ENCODE measurements at places on chromosomes 6 and 20. TPM values are rescaled to one million over a fixed set of nuclear protein-coding genes. Genes with fewer than 3 reads are reported as not detected.

GRCh38 chr6:110355727-110356126 is 2.4 kb downstream of the METTL24 start:
- DNase-seq: no peak

DNA sequence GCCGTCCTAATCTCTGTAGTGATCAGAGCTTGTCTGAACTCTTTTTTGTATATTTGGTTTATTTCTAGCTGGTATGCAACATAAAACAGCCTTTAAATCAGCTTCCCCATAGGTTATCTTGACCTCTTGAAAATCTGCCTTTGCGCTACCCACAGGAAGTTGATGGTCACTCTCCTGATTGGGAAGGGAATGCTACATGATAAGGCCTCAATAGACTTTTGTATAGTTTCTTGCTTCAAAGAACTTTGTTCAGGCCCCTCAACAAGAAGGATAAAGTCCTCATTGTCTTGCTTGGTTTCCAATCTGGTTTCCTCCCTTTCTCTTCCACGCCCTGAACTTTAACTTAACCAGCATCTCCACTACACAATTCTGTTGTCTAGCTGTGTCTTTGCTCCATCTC is 95.4 kb upstream of the TENT5A start:
- DNase-seq: no peak

DNA sequence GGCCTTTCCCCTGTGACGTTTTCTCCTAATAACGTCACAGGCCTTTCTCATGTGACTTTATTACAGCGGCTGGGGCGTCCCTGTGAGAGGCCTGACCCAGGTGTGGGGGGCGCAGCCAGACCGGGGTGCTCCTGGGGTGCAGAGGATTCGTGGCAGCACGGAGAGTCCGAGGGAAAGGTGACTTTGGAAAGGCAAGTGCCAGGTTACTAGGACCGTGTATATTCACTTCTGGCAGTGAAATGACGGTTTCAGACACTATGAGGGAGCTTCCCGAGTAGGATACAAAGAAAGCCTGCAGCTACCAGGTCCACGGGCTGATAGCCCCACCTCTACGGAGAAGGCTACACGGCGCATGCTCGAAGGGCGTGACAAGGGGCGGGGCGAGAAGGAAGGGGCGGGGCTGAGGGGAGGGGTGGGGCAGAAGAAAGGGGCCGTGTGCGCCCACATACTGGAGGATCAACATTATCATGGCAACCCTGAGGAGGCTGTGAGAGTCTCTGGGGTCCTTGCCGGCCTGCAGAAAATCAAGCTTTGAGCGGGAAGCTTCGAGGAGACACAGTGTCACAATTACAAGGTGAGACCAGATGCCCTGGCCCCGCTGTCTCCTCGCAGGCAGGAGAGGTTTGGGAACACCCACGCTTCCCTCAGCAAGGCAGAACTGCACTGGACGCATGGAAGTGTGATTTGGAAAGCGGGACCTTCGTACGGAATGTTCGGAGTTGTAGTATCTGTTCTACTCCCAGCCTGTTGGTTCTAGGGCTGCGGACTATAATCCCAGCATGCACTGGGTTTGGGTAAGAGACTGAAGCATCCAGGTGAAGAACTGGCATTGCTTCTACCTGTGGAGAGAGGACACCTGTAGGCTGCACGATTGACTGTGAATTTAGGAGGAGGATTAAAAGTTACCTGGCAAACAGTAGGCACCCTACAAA is 54.4 kb upstream of the ZNF337 start:
- DNase-seq: no peak

- no peak for DNase-seq
Observed at GRCh38 chr20:58712151-58712791, 19.7 kb downstream of the NPEPL1 start.

- no peak for DNase-seq
Observed at GRCh38 chr6:9948678-9949077, 466.2 kb downstream of the TFAP2A start.

GRCh38 chr6:169897601-169898358 is 146.4 kb downstream of the ERMARD start:
- no peak for DNase-seq

DNA sequence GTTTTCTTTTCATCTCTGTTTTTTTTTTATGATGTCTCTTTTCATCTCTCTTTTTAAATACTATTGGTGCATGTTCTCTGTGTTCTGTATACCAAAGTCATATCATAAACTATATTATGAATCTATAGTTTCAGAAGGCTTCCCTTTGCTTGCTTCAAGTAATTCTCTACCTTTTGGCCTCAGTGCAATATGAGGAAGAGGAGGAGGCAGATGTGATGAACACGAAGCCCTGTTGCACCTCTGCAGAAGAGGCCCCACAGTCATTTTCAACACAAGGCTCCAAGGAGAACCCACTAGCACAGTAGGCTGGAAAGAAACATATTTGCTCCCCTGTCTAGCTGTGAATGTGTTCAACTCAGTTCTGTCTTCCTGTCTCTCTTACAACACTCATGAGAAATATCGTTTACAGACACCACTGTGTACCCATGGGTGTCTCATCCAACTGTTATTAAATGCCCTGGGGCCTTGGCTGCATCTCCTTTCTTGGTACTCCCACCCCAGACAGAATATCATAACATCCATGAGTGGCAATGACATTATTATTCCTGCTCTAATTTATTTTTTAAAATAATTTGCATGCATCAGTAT is 122.6 kb upstream of the SHLD1 start:
- DNase-seq: no peak

GRCh38 chr20:32583581-32584070 is 1.5 kb downstream of the NOL4L start:
- DNase-seq: no peak

CRISP2 gene
- total RNA-seq: 0.06 TPM

NMBR gene
- total RNA-seq: not detected

HLA-DRB5 gene
- total RNA-seq: not detected

BANF2 gene
- not detected for total RNA-seq

BPIFB1 gene
- not detected for total RNA-seq

Data from epithelial cell of proximal tubule (primary cell).